Dorsolateral prefrontal cortex (tissue), 122 donors: ENCODE measurements at places on chromosomes 2 and 18.

DNA sequence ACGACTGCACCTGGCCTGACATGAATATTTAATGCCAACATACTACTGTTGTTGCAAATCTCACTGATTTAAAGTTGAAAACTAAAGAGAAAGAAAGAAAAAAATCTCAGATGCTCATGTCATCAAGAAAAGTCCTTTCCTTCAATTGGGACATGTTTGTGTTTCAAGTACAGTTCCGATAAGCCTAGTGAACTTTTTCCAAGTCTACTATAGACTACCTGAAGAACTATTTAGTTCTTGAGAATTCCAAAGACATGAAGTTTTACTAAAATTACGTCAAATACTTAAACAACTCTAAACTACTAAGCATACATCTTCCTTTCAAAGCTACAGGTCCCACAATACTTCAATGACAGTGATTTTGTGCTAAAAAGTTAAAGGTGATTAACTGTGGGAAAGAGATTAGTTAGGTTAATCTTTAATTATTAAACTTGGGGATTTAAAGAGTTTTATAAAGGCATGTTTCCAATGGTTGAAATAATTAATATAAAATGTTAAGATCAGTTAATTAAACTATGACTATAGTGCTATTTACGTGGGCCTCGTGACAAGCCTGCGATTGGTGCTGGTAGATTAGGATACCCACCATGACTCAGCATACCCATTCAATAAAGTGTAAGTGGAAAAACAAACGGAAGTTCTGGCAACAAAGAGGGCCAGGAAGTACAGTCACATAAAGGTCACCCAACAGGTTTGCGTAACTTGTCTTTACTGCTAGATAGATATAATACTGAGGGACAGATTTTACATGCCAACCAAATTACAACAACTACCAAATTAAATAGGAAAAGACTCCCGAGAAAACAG lies 55.5 kb downstream of the SEPTIN10 start:
- DNase-seq: no peak

- DNase-seq: no peak
These were observed 1.1 kb downstream of the NCKAP1 start for GRCh38 chr2:183037074-183037552.

GRCh38 chr2:67548317-67549201 lies 151.4 kb downstream of the ETAA1 start:
- no peak for DNase-seq

GRCh38 chr2:176407706-176408105 lies 138.5 kb downstream of the MTX2 start:
- no peak for DNase-seq

DNA sequence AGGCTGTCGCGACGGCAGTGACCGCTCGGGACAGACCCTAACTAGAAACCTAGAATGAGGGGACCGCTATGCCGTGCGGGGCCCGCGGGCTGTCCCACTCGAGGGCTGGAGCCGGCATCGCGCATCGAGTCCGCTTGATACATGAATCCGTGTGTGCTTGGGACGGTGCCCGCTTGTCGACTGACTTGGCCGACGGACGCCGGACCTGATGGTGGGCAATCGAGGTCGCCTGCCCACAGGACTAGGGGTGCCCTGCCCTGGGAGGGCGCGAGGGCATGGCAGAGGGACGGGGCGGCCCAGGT lies 749 bp upstream of the PTMA start:
- DNase-seq: no peak

GRCh38 chr2:197247083-197247482 lies 63.5 kb downstream of the ANKRD44 start:
- DNase-seq: no peak

DNA sequence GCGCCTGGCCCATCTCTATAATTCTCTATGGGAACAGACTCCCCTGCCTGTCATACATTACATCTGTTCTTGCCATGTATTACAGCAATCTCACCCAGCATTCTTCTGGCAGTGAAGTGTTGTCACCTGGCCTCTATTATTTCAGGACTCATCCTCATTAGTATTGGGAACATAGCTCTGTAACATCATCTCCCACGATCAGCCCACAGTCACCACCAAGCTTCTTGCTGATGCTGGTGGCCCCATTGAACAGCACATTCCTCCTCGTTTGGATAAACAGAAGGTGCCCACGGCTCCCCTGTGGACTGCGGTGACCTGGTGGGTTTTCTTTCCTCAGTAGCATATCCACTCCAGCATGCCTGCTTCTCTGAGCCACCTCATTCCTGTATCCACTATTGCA lies 21.5 kb downstream of the CHCHD5 start:
- no peak for DNase-seq

DNA sequence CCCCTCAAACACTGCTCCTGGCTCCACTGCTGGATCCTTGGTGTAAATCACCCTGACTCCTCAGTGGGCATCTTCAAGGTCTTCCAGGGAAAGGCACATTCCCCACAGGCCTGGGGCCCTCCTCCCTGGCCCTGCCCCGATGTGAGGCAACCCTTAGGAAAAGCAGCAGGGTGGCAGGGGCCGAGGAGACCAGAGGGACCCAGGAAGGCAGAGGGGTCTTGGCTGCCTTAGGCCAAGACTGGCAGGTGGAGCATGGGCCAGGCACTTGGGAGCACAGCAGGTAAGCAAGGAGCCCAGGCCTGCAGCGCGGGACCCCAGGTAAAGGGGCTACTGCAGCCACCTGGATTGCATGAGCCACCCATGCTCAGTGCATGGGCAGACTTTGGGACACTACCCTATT lies 96.9 kb downstream of the GYPC start:
- DNase-seq: no peak

DNA sequence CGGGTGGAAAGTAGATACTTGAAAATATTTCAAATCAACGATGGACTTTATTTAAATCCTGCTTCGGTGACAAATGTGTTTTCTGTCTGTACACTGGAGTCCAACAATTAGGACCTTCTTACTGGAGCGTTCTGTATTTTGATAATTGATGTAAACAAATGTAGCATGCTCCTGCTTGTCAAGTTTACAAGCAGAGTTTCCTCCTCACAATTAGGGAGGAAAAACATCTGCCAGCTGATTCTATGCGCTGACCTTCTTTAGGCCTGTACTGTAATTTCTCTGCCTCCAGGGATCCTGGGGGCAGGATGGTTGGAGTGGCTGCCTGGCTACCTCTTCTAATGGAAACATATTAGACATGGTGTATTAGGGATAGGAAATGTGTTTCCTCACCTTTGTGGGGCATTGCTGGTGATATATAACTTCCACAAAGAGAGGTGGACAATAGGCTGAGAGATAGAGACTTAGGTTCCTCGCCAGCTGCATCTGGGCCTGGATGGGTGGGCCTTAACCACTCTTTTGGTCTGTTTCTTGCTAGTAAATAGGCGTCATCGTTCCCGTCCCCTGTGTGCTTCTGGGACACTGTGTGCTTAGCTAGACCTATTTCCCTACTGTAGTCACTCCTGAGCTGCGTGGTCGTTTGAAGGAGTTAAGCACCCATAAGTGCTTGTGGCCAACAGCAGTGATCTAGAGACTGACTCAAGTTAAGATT lies 19.3 kb downstream of the GATA6 start:
- DNase-seq: no peak

DNA sequence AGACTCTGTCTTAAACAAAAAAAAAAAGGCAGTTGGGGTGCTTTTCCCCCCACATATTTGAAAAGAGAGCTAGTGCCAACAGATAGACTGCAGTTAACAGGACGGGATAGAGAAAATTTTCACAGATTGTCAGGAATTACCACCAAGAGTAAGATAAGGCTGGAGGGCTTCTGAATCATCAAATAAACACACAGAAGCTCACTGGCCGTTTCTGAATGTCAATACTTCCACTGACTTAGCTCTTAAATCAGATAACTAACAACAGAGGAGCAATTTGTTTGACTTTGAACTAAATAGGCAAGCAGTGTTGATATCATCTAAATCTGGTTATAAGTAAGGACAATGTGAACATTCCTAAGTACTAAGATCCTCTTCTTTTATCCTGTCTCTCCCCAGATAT lies 34.7 kb downstream of the PIEZO2 start:
- DNase-seq: no peak

- DNase-seq: no peak
These were observed 154.1 kb upstream of the HS6ST1 start for GRCh38 chr2:128472789-128473174.

- no peak for DNase-seq
These were observed 37.7 kb downstream of the PIK3C3 start for GRCh38 chr18:41992703-41993102.

DNA sequence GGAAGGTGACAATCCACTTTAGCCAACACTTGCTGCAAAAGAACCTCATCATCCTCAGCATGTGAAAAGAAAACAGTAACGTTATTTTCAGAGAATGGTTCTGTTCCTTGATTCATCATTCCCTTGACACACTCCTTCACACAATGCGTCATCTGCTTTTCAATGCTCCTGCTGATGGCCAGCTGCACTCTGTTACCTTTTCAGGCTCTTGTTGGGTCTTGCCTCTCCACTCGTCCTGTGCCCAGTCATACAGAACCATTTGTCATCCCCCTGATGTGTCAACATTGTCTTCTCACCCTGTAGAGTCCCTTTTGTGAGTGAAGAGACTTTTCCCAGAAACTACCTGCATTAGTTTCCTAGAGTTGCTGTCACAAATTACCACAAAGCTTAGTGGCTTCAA lies 12.2 kb upstream of the DTNA start:
- DNase-seq: no peak

DNA sequence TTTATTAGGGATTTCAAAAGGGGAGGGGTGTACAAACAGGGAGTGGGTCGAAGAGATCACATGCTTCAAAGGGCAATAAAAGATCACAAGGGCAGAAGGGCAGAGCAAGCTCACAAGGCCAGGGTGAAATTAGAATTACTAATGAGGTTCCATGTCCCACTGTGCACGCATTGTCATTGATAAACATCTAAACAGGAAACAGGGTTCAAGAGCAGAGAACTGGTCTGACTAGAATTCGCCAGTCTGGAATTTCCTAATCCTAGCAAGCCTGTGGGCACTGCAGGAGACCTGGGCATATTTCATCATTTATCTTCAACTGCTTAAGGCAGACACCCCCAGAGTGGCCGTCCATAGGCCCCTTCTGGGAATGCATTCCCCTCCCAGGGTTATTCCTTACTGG lies 408.2 kb downstream of the ZNF804A start:
- no peak for DNase-seq

- DNase-seq: no peak
These were observed 60.5 kb upstream of the ZNG1B start for GRCh38 chr2:113376913-113377445.

DNA sequence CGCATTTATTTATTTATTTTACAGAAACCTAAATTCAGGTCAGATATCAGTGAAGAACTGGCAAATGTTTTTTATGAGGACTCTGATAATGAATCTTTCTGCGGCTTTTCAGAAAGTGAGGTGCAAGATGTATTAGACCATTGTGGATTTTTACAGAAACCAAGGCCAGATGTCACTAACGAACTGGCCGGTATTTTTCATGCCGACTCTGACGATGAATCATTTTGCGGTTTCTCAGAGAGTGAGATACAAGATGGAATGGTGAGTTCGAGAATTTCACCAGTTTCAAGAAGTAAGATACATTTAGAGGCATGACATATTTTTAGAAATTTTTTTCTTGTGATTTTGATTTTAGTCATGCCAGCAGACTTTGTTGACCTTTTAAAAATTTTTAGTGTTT lies 4.6 kb downstream of the CDCA7 start:
- no peak for DNase-seq

- no peak for DNase-seq
These were observed 264.4 kb upstream of the SIX2 start for GRCh38 chr2:45273412-45274249.

- DNase-seq: no peak
These were observed 290.8 kb upstream of the CXCR4 start for GRCh38 chr2:136408795-136409194.

- DNase-seq: no peak
These were observed 95.0 kb downstream of the DGKD start for GRCh38 chr2:233449081-233449901.

- DNase-seq: no peak
These were observed 320.7 kb downstream of the MYCN start for GRCh38 chr2:16261071-16261470.

DNA sequence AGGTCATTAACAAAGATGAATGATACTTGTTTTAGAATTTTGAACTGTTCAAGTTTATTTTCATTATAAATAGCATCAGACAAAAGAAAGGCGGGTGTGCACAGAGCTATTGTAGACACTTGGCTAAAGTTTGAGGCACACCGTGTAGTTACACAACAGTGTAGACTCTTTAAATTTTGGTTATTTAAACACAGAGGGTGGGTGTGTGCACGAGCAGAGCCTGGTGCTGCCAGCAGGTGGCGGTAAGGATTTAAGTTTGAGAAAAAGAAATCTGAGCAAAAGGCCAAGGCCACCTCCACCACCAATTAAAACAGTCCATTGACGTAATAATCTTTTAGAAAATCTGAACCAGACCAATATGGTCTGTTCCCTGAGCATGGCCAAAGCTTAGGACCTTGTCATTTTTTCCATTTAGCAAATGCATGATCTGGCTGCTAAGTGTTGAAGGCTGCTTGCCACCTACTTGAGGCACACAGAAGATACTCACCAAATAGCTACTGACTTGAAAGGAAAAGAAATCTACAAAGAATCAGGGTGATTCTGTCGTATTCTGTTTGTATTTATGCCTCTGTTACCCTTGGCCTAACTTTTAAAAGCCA lies 14.3 kb downstream of the COPS7B start:
- DNase-seq: no peak

DNA sequence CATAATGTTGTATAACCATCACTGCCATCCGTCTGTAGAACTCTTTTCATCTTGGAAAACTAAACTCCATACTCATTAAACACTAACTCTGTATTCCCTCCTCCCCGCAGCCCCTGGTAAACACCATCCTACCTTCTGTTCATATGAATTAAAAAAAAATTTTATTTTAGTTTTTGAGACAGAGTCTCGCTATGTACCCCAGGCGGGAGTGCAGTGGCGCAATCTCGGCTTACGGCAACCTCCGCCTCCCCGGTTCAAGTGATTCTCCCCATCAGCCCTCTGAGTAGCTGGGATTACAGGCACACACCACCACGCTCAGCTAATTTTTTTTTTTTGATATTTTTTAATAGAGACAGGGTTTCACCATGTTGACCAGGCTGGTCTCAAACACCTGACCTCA lies 52.9 kb downstream of the RRM2 start:
- no peak for DNase-seq

GRCh38 chr2:218500501-218501060 lies 67.6 kb downstream of the USP37 start:
- no peak for DNase-seq

- no peak for DNase-seq
These were observed 6.7 kb upstream of the SLC4A5 start for GRCh38 chr2:74349889-74350288.

DNA sequence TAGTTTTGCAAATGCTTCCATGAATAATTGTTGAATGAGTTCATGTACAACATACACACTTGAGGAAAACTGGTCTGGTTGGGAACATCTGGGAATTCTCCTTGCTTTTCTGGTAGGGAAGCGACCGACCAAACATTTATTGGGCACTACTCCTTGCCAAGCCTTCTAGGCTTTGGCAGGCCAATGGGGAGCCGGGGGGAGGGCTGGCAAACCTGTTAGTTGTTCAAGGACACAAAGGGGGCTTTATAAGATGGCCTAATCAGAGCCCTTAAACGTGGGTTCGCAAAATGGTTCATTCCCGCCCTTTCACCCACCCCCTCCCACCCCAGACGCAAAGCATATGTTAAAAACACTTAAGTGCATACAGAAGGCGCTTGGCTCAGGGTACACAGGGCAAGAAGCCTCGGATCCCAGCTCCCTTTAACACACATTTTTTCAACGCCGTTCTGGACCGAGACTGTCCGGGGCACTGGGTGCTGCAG lies 844 bp upstream of the VSNL1 start:
- DNase-seq: peak; percentile 21
